ENCODE measurements at places on chromosomes 13 and 19.

GRCh38 chr19:30326393-30326710 is 45.8 kb upstream of the ZNF536 start:
- DNase-seq, result no peak

DNA sequence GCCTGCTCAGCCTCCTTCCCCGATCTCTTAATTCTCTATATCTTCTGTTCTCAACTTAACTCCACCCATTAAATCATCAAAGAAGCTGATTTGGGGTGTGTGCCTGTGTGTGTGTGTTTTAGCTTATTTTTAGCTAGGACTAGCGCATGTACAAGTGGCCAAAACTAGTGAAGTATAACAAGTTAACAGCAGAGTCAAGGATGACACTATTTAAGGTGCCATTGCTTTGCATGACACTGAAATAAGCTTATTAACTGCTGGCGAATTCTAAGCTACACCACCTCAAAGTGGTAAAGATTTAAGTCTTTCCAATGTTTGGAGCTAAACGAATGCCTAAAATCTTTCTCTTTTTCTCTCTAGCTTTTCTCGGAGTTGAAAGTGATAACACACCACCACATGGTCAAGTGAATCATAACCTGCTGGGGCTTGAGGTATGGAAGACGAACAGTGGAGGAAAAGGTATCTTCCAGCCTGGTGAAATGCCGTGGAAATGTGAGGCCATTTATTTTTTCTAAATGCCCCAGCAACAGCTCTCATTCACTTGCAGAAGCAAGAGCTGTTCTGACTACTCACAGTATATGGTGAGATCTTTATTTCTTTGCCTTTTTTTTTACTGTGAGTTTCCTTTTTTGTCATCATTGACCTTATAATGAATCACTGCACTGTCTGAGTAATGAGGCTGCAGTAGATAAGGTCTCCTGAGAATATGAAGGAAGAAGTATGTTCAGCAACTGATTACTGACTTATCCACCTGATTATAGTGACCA is 570.3 kb downstream of the PCDH9 start:
- DNase-seq, result no peak

DNA sequence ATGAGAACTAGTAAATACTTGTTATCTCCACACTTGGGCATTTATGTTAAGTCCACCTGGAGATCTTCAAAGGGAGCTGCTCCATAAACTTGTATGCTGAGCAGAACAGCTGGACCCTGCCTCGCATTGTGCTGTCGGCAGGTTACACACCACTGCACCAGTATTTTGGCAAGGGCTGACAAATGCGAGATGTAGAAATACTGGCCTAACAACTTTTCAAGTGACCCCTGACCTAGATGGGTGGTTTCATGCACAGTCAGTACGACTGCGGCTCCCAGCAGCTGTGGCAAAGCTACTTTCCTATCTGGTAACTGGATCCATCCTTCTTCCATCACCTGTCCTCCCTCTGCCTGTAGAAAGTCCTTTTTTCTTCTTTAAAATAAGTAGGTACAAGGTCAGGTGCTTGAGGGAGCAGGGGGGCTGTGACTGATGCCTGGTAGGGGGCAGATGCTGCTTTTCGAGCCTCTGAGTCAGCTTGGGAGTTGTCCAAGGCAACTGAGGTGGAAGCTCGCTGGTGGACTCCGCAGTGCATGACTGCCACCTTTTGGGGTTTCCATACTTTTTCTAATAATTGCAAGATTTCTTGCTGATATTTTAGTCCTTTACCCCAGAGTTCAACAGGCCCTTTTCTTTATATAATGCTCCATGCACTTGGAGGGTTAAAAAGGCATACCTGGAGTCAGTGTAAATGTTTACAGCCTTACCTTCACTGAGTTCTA is 86.8 kb downstream of the SLC25A15 start:
- DNase-seq, result no peak

GRCh38 chr13:52002361-52002760 is 8.9 kb downstream of the ATP7B start:
- no peak for DNase-seq

- DNase-seq, result no peak
Observed at GRCh38 chr13:113110048-113110851, 4.7 kb downstream of the F7 start.

Data from HFF-Myc (cell line).